Stimulated activated CD8-positive, alpha-beta memory T cell treated with anti-CD3 and anti-CD28 coated beads, Interleukin-2, amount 100 ng/mL, for 1 hour (primary cell): ENCODE measurements at places on chromosomes 6 and 20.

DNA sequence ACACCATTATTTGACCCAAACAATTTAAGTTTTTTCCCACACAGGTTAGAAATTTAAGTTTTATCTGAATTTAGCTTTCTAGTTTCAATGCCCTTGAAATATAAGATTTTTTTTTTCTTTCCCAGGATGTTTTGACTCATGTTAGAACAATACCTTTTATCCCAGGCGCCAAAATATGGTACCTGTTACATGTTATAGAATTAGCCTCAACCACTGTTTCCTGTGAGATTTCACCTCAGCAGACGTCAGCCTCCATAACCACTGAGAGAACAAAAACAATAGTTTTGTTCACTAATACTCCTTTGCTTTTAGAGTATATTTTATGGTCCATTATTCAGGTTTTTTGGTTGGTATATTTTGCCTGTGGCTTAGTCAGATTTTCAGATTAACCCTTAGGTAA is 302.9 kb downstream of the CDKAL1 start:
- DNase-seq: no peak

DNA sequence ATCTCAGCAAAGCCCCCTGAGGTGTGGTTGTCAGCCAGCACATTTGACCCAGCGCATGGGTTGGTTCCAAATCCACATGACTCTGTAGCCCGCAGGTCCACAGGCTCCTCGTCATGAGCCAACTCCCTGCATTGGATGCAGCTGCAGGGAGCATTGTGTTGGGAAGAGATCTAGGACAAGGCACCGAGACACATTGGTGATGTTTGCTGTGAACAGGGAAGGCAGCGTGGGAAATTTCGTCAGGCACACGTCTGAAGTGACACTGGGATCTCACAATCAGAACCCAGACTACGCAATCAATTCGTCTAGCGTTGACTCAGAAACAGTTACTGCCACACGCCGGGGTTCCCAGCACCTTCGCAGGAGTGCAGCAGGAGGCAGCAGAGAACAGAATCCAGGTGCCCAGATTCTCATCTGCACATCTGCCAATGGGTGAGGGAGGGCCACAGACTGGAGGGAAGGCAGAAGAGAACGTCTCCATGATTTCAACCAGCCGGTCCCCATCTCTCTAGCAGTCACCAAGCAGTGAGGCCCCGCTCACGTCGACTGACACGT is 177.0 kb downstream of the TTLL2 start:
- no peak for DNase-seq

GRCh38 chr6:51559059-51559458 is 528.4 kb downstream of the PKHD1 start:
- DNase-seq: no peak

GRCh38 chr6:33144373-33144772 is 47.9 kb downstream of the COL11A2 start:
- DNase-seq: no peak

- DNase-seq: no peak
Measured at GRCh38 chr20:10381477-10381876, 52.5 kb downstream of the MKKS start.

GRCh38 chr6:111013144-111013915 is 31.5 kb downstream of the RPF2 start:
- DNase-seq: no peak

GRCh38 chr6:2984738-2985406 is 13.5 kb upstream of the SERPINB6 start:
- no peak for DNase-seq

DNA sequence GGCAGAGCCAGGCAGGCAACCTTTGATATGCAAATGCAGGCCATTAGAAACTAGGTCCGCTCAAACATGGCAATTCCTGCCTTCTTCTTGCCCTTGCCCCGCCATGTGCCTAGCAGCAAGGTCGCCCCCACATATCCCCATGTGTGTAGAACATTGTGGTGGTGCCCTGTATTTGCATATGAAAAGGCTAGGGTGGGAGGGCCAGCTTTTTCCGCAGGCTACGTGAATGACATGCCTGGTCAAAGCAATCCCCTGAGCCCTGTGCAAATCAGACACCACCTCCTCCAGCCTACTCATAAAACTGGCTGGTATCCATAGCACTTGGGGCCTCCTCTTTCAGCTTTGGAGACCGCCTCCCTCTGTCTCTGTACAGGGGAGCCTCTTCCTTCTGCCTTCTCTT is 31.6 kb downstream of the GSTA2 start:
- no peak for DNase-seq

DNA sequence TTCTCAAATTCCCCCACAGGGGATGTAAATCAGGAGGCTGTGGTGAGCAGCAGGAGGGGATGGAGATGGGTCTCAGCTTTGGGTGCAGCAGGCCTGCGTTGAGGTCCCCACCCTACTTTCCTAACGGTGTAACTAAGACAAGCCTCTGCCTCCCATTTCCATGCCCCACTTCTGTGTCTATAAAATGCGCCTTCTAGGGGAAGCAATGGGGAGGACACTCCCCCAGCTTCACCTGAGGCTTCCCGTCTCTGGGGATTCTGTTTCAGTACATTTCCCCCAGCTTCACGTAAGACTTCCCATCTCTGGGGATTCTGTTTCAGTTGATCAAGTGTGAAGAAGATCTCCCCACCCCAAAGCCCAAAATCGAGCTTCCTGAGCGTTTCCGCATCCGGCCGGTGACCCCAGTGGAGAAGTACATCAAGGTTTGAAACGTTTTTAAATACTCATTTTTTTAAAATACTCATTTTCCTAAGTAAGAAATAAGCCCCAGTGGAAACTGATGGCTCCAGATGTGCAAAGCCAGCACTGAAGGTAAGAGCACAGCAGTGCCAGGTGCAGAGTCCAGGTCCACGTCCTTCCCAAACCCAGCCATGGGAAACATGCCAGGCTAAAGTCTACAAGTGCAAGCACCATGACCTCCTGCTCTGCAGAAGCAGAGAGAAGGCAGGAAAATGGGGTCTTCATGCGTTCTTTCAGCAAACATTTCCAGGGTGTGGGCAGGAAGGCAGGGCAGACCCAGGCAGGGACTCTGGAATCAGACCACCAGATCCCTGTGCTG is 73.1 kb downstream of the ANKRD60 start:
- no peak for DNase-seq

GRCh38 chr20:49029203-49029602 is 16.9 kb upstream of the CSE1L start:
- DNase-seq: no peak

- no peak for DNase-seq
Measured at GRCh38 chr6:72524011-72524645, 97.7 kb upstream of the KCNQ5 start.

- no peak for DNase-seq
Measured at GRCh38 chr6:110557199-110557598, 80.8 kb upstream of the SLC22A16 start.

- DNase-seq: no peak
Measured at GRCh38 chr6:127637830-127638409, 60.9 kb downstream of the C6orf58 start.

DNA sequence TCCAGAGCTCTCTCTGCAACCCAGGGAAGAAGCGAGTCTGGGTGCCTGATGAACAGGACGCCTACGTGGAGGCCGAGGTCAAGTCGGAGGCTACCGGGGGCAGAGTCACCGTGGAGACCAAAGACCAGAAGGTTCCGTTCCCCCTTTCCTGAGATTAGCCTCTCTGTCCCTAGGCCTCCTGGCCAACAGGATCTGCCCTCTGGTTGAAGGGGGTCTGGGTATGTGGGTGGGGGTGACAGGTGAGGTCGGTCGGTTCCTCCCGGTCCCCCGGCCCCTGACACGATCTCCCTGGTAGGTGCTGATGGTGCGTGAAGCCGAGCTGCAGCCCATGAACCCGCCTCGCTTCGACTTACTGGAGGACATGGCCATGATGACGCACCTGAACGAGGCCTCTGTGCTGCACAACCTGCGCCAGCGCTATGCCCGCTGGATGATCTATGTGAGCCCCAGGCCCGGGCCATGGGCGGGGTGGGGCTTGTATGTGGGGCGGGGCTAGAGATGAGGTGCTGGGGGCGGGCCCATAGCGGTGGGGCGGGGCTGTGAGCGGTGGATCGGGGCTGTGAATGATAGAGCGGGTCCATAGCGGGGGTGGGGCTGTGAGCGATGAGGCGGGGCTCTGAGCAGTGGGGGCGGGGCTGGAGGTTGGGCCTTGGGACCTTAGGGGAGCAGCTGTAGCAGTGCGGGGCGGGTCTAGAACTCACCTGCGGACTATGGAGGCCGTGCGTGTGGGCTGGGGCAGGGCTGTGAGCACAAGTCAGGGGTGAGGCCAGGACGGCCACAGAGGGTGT is 23.9 kb downstream of the MYH7B start:
- no peak for DNase-seq

DNA sequence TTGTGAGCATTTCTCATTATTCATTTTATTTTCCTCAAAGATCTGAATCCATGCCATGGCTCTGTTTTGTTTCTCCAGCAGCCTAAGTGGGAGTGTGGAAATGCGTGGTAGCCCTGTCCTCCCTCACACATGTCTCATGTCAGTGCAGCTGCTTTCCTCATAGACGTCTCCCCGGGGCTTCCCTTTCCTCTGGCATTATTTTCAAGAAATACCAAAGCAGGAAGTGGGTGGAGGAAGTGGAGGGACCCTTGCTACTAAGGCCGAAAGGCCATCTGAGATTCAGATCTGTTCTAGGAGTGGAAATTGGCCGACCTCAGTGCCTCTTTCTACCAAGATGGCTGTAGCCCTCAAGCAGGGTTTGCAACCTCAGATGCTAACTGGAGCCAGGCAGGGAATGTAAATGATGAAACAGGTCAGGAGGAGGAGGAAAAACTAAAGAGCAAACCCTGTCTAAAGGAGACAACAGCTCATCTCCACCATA is 420.9 kb upstream of the PLCB4 start:
- DNase-seq: no peak
